ENCODE measurements at places on chromosomes 11 and 22. TPM values are rescaled to one million over a fixed set of nuclear protein-coding genes. Genes with fewer than 3 reads are reported as not detected.

The SLC25A45 gene
- total RNA-seq = 1.9 TPM

The PTPRCAP gene
- not detected for total RNA-seq

The SLC22A12 gene
- total RNA-seq = not detected

The ATG13 gene
- 68.6 TPM for total RNA-seq

The CLDN5 gene
- not detected for total RNA-seq

The MS4A3 gene
- total RNA-seq = not detected

The LRRC10B gene
- total RNA-seq = not detected

The KCNQ1OT1 gene
- total RNA-seq = 0.18 TPM

The TSGA10IP gene
- 0.05 TPM for total RNA-seq

The CHST1 gene
- 2.9 TPM for total RNA-seq

Data from HT1080 (cell line).